ENCODE measurements at places on chromosomes 7 and 10.

GRCh38 chr7:36155811-36156361 is 2.8 kb downstream of the EEPD1 start:
- no peak for DNase-seq

DNA sequence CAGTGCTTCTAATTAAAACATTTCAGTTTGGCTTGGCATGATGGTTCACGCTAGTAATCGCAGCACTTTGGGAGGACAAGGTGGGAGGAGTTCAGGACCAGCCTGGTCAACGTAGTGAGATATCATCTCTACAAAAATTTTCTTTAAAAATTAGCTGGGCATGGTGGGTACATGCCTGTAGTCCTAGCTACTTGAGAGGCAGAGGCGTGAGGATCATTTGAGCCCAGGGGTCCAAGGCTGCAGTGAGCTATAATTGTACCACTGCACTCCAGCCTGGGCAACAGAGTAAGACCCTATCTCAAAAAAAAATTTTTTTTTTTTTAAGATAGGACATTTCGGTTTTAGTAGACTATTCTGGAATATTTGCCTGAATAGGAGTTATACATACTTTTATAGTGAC is 12.4 kb downstream of the HBP1 start:
- no peak for DNase-seq

DNA sequence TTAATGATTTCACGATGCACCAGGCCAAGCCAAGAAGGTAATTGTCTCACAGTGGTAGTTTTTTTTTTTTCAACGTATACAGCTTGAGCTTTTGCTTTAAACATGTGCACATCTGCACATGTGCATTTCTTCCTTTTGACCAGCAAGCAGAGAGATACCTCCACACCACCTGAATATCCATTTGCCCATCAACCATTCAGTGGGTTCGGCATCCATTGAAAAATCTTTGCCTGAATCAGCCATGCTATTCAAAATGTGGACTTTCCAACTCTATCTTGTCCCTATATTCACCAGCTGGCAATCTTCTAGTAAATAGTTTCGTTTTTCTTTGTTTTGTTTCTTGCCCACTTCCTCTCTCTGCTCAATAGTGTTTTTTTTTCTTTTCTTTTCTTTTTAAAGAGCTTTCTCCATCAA is 7.7 kb upstream of the TRA2A start:
- DNase-seq: no peak

DNA sequence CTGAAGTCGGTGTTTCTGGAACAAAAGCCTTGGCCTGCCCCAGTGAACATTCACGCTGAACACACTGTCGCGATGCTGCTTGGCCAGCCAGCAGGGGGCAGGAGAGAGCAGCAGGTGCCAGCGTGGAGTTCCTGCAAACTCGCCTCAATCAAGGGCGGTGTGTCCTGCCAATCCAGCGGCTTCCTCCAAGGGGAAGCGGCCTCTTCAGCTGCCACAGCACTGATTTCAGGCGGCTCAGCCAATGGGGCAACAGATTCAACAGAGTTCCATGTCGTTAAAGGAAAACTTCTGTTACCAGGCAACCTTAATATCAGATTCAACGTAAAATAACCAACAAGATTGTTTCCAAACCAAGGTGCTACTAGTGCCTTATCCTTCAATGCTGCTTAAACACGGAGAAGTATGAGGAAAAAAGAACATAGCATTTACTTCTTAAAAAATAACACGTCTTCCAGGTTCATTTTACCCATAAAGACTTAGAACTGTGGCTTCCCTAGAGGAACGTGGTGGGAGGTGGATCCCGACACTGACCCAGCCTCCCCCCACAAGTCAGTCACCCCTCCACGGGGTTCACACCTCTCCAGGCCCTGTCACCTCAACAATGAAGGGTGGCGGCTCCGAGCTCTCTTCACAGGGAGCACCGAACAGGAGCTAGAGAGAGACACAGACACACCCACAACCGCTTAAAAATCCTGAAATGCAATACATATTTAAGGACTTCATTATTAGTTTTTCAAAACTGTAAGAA is 178.2 kb downstream of the DIP2C start:
- peak; percentile 89 for DNase-seq

DNA sequence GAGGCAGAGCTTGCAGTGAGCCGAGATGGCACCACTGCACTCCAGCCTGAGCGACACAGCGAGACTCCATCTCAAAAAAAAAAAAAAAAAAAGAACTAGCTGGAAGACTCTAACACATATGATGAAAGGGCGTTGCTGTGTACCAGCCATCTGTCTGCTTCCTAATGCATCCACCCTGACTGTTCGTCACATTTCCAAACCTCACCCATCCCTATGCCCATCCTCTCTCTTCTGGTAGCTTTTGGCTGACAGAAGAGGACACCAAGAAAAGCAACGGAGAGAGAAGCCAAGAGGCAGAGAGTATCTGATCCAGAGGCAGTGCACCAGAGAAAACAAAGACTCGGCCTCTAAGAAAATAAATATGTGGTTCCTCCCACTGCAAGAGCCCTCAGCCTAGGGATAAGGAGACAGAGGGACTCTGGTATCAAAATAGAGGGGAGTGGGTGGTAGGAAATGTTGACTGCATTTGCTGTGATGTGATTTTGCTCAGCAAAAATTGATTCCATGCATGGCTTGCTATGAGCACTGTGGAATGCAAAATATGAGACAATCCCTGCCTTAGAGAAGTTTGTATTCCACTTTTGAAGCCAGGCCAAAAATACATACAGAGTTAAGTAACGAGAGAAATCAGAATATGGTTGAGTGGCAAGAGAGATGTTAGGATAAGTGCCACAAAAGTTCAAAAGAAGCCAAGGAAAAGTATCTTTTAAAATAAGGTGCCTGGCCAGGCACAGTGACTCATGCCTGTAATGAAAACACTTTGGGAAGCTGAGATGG is 100.8 kb upstream of the STK17A start:
- DNase-seq: no peak

DNA sequence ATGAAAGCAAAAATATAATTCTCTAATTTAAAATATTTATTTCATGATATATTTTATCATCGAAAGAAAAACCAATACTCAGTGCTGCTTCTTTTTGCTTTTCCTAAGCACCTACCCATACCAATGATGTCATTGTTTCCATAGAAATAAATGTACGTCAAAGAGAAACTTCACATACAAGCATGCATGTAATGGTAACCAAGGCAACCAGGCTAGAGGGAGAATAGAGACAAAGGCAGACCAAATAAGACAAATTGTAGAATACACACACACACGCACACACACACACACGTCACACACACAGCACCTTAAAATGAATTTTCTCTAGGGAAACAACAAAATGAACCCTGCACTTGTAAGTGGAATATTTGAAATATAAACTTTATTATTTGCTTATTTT is 75.5 kb downstream of the MACC1 start:
- no peak for DNase-seq

DNA sequence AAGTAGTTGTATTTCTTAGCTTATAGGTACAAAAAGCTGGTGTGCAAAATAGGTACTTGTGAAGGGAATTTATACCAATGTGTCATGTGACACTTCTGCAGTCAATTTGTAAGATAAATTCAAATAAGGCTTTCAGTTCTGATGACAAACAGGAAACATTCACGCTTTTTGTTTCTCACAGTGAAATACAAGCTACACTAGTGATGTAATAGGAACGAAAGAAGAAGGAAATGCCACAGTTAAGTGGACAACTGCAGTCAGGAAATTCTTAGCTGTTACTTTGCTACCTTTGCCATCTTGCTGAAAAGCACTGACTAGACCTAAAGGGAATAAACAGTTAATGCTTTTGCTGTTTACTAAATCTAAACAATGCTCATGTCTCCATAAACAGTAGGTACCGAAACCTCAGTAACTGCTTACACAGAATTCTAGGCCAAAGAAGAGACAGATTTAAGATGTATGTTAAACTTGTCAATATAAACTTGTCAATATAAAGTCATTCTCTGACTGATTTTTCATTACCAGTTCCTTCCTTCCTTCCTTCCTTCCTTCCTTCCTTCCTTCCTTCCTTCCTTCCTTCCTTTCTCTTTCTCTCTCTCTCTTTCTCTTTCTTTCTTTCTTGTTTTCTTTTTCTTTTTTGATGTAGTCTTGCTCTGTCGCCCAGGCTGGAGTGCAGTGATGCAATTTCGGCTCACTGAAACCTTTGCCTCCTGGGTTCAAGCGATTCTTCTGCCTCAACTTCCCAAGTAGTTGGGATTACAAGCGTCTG is 10.1 kb downstream of the OTUD1 start:
- DNase-seq: no peak

GRCh38 chr10:88744002-88744401 is 15.8 kb upstream of the LIPN start:
- DNase-seq: no peak

DNA sequence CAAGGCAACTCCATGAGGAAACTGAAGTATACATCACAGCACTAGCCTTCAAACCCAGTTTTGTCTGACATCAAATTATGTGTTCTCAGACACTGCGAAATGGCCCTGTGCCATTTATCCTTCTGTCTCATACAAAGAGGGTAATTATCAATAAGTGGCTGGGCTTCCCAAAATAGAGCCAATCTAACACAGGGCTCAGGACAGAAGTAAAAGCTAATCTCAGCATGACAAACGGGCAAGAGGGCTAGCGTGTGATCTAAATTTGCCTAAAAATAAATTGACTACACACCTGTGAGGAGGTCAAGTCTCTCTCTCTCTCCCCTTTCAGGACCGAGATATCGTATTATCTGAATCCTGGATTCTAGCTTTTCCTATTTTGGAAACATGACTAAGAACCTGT is 67.2 kb downstream of the DGKB start:
- DNase-seq: no peak

DNA sequence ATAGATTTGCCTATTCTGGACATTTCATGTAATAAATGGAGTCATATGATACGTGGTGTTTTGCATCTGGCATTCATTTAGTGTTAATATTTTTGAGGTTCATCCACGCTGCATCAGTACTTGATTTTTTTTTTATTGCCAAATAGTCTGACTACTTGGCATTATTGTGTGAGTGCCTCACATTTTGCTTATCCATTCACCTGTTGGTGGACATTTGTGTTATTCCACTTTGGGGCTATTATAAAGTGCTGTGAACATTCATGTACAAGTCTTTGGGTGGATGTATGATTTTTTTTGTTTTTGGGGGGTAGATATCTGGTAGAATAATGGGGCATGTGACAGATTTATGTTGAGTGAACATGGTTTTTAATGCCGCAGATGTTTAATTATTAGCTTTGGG is 19.7 kb downstream of the CUL1 start:
- DNase-seq: no peak

GRCh38 chr7:56097700-56098099 is 4.9 kb upstream of the PHKG1 start:
- DNase-seq: no peak

DNA sequence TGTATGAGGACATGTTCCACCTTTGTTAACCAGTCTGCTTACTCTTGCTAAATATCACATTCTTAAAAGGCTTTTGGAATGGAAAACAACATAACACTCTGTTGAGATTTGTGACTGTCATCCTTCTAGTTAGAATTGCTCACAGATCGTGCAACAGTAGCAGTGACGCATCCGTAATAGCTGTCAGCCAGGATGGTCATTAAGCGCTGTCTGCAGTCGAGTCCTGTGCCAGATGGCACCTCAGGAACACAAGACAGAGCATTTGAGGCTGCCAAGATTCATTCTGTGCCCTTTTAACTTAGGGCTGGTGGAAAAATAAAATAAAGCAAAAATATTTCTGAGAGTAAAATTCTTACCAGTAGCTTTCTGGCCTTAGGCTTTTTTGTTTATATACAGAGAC is 348.6 kb downstream of the ANKRD7 start:
- no peak for DNase-seq

DNA sequence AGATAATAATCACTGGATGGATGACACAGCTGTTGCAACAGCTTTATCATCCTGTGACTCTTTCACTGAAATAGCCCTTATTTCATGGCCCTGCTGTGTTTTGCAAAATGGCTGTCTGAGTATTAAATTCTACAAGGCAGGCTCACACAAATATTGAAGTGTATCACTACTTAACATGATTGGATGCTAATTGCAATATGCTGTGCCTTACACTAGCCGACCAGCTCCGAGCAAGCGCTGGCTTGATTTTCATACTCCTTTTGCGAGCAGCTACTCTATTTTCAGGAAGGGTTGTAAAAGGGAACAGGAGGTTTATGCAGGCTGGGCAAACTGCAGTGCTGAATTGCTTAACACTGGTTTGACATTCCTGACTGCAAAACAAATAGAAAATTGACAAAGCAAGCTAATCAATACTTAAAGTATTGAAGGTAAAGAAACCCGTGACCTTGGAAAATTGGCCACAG is 121.6 kb downstream of the CACNB2 start:
- DNase-seq: no peak

DNA sequence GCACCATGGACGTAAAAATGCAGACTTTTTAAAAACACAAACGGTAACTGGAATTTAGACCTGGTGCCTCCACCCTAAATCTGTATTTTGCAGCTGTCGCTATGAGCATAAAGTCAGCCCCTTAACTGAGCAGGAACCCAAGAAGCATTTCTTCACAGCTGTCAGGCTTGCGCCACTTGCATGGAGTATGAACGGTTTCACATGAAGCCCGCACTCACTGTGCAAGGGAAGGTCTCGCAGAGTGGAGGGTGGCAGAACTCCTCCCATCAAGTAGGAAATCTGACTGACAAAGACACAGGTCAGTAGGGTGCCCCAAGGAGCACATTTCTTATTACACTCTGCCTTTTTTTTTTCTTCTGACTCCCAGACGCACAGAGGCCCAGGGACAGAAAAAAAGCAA is 58.5 kb downstream of the ELMO1 start:
- DNase-seq: no peak

DNA sequence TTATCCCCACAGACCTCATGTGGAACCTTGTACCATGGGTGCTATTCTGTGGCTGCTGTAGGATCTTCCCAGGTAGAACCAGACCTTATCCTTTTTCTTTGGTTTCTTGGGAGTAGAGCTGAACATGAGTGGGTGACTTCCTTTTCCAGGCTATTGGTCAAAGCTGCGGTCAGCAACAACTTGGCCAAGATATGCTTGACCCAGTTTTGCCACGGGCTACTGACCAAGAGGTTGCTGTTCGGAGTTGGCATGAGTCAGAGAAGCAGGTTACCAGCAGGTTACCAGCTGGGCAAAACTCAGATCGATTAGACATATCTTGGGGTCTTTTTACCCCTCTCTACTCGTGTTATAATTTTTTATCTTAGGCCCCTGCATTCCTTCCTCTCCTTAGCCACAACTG is 36.7 kb upstream of the HDAC9 start:
- no peak for DNase-seq

DNA sequence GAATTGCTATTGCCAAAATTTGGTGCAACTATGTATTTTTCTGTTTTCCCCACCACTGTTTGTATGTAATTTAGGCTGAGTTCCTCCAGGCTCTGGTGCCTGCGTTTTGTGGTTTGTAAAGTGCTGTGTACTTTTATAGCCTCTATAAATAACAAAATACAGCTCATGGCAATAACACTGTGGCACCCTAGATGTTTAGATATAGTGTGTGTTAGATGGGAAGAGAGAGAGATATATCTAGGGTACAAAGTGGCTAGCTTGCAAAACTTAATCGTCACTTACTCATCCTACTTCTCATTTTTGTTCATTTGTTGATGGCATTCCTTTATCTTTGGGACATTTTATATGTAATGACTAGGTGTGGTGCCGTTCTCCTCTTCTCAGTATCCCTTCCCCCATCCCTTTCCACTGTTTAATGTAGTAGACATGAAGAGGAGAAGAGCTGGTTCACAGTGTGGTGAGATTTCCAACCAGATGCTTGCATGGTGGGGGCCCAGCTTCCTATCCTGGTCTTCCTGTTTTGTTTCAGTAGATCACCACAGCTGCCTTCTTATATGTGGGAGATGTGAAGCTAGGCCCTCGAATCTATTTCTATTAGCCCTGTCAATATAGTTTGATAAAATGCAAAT is 115.0 kb downstream of the SND1 start:
- DNase-seq: no peak

Measured in stimulated activated CD4-positive, alpha-beta T cell treated with anti-CD3 and anti-CD28 coated beads, Interleukin-1b, Interleukin-23, amount 100 ng/mL, for 24 hours (primary cell).